ENCODE measurements at places on chromosomes 16 and 17. TPM values are rescaled to one million over a fixed set of nuclear protein-coding genes. Genes with fewer than 3 reads are reported as not detected.

- H3K4me1 ChIP-seq, result no peaks in the 10 kb centered on the region
- no peaks in the 10 kb centered on the region for H3K36me3 ChIP-seq
- no peak overlapping the region for H3K27ac ChIP-seq
- H3K4me3 ChIP-seq, result no peak overlapping the region
- no peak for DNase-seq
These were observed 183.8 kb upstream of the COX10 start for GRCh38 chr17:13885550-13885949.

- no peaks in the 10 kb centered on the region for H3K36me3 ChIP-seq
- no peak for DNase-seq
- H3K4me3 ChIP-seq, result no peak overlapping the region
- peak overlapping the region; percentile 13 for H3K27ac ChIP-seq
These were observed 204.9 kb downstream of the C16orf78 start for GRCh38 chr16:49578435-49579024.

DNA sequence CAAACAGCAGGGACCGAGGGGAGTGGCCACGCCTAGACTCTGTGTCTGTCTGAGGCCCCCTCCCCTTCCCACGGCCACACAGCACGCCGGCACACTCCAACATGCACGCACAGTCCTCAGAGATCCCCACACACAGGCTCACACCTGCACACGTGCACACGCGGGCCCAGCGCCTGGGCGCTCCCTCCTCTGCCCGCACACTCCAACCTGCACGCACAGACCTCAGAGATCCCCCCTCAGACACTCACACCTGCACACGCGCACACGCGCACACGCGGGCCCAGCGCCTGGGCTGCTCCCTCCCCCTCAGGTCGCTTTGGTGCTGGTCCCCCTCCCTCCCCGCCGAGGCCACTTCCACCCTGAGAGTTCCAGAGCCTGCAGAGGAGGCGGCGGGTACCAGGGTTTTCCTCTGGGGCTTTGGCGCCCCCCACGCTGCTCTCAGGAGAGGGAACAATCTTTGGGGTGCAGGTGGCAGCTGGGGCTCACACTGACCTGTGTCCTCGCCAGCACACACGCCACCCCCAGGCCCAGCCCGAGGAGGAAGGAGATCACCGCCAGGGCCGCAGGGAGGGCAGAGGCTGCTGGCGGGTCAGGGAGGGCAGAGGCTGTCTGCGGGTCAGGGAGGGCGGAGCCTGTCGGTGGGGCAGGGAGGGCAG, 1.6 kb downstream of the CD7 start:
- H3K27ac ChIP-seq, result no peak overlapping the region
- no peak overlapping the region for H3K4me3 ChIP-seq
- H3K4me1 ChIP-seq, result peaks cover 9% of the 10 kb centered on the region

Gene ABCA6
- polyA plus RNA-seq, result 8.4 TPM

- peaks cover 31% of the 10 kb centered on the region for H3K36me3 ChIP-seq
- H3K27me3 ChIP-seq, result no peaks in the 10 kb centered on the region
These were observed 6.8 kb downstream of the CACNG1 start for GRCh38 chr17:67051155-67051538.

Gene KIF19
- polyA plus RNA-seq, result 1.8 TPM

GRCh38 chr16:29665294-29666077, 2.4 kb downstream of the SPN start:
- H3K27me3 ChIP-seq, result no peaks in the 10 kb centered on the region
- DNase-seq, result no peak
- no peak overlapping the region for H3K27ac ChIP-seq
- H3K36me3 ChIP-seq, result no peaks in the 10 kb centered on the region
- H3K4me1 ChIP-seq, result peaks cover 17% of the 10 kb centered on the region

- H3K27ac ChIP-seq, result no peak overlapping the region
- no peaks in the 10 kb centered on the region for H3K27me3 ChIP-seq
- H3K4me1 ChIP-seq, result no peaks in the 10 kb centered on the region
- no peaks in the 10 kb centered on the region for H3K36me3 ChIP-seq
These were observed 138.3 kb downstream of the SHCBP1 start for GRCh38 chr16:46482895-46483294.

Gene BMERB1
- 22.5 TPM for polyA plus RNA-seq

Gene KRTAP9-8
- polyA plus RNA-seq, result not detected

Gene C1QTNF1
- 6.8 TPM for polyA plus RNA-seq

- H3K4me3 ChIP-seq, result no peak overlapping the region
- DNase-seq, result peak; percentile 95
- no peaks in the 10 kb centered on the region for H3K27me3 ChIP-seq
- H3K36me3 ChIP-seq, result no peaks in the 10 kb centered on the region
- peaks cover 44% of the 10 kb centered on the region for H3K4me1 ChIP-seq
- H3K27ac ChIP-seq, result peak overlapping the region; percentile 57
These were observed 45.9 kb downstream of the ABAT start for GRCh38 chr16:8720080-8720966.

Gene RPS15A
- 1,889 TPM for polyA plus RNA-seq

DNA sequence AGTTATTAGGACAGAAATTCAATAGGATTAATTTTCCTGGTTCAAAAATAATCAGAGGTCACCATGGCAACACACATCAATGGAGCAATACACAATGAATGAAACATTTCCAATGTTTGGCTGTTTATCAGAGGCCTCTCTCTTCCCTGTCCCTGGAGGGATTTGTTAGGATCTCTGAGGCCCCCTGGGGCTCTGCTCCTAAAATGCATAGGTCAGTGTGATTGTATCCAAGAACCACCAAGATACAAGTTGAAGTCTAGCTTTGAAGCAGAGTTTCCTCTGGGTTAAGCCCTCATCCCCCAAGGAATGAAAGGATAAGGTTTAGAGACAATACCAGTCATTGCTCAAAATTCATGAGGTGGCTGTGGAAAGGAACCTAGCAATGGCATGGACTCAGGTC, 561.2 kb upstream of the C16orf82 start:
- H3K27ac ChIP-seq, result no peak overlapping the region
- no peaks in the 10 kb centered on the region for H3K27me3 ChIP-seq
- no peak for DNase-seq
- H3K36me3 ChIP-seq, result no peaks in the 10 kb centered on the region

DNA sequence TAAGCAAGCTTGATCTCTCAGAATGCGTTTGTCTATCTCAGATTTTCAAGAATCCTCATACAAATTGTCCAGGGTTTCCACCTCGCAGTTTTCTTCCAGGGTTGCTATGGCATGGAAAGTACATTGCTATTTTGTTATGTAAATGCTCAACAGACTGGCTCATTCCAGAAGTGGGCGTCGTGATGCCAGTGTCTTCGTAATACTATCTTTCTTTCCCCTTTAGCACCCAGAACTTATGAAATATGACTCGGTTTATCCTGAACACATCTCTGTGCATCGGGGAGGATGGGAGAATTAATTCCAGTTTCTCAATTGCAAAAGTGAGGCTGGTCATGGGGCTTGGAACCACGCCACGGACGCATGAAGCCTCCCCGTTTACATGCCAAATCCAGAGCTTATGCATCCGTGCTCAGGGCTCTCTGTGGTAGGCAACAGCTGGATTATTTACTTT, 405.0 kb downstream of the WWOX start:
- no peaks in the 10 kb centered on the region for H3K36me3 ChIP-seq
- peak overlapping the region; percentile 92 for H3K27ac ChIP-seq
- no peaks in the 10 kb centered on the region for H3K27me3 ChIP-seq
- peak; percentile 76 for DNase-seq

DNA sequence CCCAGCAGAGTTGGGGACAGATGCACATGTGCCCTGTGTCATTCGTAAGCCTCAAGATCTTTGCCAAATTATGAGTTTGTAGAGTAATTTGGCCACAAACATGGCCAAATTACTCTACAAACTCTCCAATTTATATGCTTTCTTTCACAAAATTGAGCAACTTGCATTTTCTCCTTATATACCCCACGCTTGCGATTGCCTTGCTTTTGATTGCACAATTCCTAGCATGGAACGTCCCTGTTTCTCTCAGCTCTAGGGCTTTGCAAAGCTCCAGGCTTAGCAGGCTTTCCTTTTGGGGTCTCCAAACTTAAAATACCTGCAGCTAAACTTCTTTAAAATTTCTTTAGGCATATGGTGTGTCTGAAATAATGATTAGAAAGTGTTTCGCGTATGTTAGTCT, 28.5 kb upstream of the MAF start:
- no peak overlapping the region for H3K27ac ChIP-seq
- no peaks in the 10 kb centered on the region for H3K27me3 ChIP-seq

Gene MPV17L
- polyA plus RNA-seq, result 3.2 TPM

Gene SUPT6H
- polyA plus RNA-seq, result 45.8 TPM

DNA sequence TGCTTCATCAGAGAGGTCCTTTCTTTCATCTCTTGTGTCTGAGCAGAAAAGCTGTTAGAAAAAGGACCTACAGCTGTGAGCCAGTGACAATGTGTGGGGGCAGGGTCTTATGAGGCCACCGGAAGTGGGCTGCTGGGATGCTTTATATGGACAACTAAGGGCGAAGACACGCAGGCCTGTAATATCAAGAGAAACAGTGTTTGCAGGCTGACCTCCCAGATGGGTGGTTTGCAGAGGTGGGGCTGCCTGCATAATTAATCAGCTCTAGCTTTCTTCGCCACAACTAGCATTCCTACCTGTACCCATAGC, 30.4 kb upstream of the SALL1 start:
- H3K4me3 ChIP-seq, result no peak overlapping the region
- no peaks in the 10 kb centered on the region for H3K4me1 ChIP-seq
- H3K27ac ChIP-seq, result no peak overlapping the region

- peak overlapping the region; percentile 67 for H3K4me3 ChIP-seq
- H3K4me1 ChIP-seq, result peaks cover 38% of the 10 kb centered on the region
- peak; percentile 78 for DNase-seq
These were observed 10.3 kb upstream of the ZFHX3 start for GRCh38 chr16:73058221-73058615.

GRCh38 chr17:80811181-80812105, 180.2 kb upstream of the CHMP6 start:
- no peak overlapping the region for H3K4me3 ChIP-seq
- peaks cover 11% of the 10 kb centered on the region for H3K4me1 ChIP-seq
- peaks cover 5% of the 10 kb centered on the region for H3K36me3 ChIP-seq

- no peaks in the 10 kb centered on the region for H3K36me3 ChIP-seq
- H3K4me3 ChIP-seq, result peak overlapping the region; percentile 62
- H3K4me1 ChIP-seq, result peaks cover 47% of the 10 kb centered on the region
- peak; percentile 48 for DNase-seq
- no peaks in the 10 kb centered on the region for H3K27me3 ChIP-seq
These were observed 14.9 kb downstream of the NAA60 start for GRCh38 chr16:3458278-3458851.

Gene EVPL
- polyA plus RNA-seq, result 1.5 TPM

DNA sequence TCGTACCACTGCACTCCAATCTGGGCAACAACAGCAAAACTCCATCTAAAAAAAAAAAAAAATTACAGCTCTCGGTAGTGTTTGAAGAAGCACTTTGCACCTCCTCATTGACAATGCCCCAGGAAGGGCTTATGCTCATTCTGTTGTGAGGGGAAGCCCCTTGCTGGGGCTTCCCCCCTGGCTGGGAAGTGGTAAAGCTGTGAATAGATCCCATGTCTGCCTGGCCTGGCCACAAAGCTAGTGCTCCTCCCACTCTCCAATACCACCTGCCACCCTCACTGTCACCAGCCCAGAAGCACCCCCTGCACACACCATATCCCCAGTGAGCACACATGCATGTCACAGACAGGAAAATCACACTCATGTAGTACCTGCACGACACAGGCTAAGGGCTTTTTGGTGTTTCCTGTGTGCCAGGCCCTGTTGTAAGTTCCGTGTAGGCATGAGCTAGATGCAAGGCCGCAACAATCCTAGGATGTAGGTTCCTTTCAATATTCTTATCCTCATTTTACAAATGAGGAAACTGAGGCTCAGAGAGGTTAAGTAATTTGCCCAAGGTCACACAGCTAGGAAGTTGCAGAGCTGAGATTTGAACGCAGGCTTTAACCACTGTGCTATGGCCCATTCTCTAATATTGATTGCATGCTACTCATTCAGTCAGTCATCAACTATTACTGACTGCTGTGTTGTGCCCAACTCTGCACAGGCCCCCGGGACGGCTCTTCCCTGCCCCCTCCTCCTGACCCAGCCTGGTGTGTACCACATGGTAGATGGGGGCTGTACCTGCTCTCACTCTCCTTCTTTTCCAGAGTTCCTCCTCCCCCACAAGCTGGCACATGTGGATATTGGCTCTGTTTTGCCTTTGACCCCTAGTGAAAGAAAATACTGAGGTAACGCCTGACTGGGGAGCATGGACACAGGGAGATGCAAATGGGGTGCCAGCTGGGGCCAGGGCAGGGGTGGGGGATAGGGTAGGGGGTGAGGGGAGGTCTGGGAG, 11.9 kb upstream of the COL1A1 start:
- H3K27me3 ChIP-seq, result peaks cover 15% of the 10 kb centered on the region
- H3K27ac ChIP-seq, result no peak overlapping the region
- DNase-seq, result peak; percentile 45
- peaks cover 57% of the 10 kb centered on the region for H3K4me1 ChIP-seq
- no peaks in the 10 kb centered on the region for H3K36me3 ChIP-seq

DNA sequence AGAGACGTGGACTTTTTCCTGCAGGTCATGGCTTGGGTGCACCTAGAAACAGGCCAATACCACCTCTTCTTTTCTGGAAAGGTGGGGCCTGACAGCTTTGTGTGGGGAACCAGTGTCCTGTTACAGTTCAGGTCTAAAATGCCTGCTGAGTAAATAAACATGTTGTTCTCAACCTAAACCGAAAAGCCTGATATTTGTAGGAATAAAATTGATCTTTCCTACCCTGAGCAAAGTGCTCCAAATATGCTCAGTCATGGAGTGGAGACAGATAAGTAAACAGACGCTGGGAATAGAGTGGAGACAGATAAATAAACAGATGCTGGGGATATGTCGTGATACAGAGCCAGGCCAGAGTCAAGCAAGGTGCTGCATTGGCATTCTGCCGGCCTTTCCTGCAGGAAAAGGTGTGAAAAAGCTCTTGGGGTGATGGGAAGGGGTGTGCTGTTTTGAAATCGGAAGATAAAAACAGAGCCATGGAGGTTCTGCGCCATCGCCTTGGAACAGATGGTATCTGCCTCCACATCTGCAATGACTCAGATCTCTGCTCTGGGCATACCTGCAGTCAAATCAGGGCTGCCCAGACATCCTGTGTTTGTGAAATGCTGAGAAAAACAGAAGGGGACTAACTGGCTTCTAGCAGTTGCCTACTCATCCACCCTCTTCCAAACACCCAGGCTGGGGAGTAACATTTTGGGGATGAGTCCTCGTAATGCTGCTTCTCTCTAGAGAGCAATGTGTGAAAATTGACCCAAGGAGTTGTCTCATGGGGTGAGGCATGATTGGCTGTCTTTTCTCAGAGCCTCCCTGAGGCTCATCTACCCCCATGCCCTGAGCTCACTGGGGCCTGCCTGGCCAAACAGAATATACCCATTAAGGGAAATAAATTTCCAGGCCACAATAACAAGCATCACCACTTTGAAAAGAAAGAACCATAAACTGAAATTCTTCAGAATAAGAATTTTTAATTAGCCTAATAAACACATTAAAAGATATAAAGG, 16.8 kb upstream of the TRPV2 start:
- no peak overlapping the region for H3K4me3 ChIP-seq
- H3K36me3 ChIP-seq, result no peaks in the 10 kb centered on the region
- H3K4me1 ChIP-seq, result no peaks in the 10 kb centered on the region
- no peak overlapping the region for H3K27ac ChIP-seq
